ENCODE measurements at places on chromosomes 2 and 18.

GRCh38 chr18:12838178-12838634 is 45.8 kb downstream of the PTPN2 start:
- DNase-seq, result no peak

- DNase-seq, result peak; percentile 44
These were observed 35.4 kb upstream of the WIPF1 start for GRCh38 chr2:174632841-174633622.

DNA sequence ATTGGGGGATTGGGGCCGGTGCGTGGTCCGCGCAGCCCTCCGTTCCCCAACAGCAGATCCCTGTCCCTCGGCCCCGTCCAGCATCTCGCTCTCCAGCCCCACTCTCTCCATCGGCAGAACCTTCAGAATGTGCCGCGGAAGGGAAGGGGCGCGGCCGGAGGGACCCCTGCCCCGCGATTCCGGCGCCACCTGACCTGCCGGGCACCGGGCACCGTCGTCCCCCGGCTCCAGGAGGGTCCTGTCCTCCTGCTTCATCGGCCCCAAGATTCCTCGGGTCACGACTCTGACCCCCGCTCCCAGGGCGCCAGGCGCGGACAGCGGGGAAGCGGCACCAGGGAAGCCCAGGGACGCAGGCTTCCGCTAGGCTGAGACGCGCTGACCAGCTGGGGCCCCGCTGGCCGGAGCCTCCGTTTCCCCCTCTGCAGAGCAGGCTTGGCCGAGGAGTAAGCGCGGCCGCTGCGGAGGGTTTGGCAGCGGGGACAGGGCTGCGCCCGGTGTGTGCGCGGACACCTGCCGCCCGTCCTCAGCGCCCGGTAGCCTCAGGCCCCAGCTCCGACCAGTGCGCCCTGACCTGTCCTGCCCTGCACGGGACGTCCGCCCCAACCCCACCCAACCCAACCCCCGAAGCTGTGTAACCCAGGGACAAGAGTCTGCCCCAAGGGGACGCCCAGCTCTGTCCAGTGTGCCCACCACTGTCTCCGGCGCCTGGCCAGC is 16.8 kb upstream of the BOK start:
- no peak for DNase-seq

DNA sequence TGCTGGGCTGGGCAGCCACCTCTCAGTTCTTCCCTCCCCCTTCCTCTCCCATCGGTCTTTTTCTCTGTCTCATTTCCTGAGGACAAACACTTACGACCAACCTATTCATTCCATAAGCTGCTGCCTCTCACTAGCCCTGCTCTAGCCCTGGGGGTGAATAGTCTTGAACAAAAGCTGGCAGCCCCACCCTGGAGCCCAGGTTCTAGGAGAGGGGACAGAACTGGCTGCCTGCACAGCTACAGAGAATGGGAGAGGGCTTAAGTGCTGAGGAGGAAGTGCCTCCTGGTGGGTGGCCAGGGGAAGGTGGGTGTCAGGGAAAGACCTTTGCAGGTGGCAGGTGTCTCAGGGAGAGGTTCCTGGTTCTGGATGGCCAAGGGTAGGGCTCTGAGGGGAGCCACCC is 22.8 kb downstream of the ANO7 start:
- no peak for DNase-seq

DNA sequence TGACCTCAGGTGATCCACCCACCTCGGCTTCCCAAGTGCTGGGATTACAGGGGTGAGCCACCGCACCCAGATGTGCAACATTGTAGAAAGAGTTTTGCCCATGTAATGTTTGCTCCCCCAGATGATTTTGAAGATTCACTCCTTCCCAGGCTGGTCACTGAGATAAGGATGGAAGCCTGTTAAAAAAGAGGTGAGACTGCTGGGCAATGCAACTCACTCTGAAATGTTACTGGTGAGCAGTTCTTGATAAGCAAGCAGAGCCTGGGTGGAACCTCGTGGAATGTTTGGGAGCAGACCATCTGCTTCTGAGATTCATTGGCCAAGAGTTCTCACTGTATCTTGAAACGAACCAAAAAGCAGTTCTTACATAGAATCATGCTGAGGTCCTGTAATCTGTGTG is 19.7 kb downstream of the GRP start:
- DNase-seq, result no peak

DNA sequence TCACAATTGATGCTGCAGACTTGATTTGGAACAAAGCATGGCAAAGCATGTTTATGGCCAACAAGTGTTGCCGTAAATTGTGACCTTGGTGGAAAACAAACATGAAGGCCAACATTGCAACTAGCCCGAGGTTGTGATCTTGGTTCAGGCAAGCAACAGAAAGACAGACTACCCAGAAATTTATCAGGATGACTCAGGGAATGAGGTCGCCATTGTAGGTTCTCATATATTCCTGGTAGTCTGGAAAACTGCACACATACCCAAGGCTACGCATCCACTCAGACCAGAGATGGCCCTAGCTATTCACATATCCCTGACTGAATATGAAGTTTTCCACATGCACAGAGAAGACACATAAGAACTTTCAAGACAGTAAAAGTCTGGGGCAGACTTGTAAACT is 30.1 kb downstream of the CYP1B1 start:
- no peak for DNase-seq

GRCh38 chr2:152127628-152128027 is 28.8 kb upstream of the CACNB4 start:
- DNase-seq, result no peak

GRCh38 chr2:101832114-101832513 is 134.6 kb downstream of the MAP4K4 start:
- DNase-seq, result peak; percentile 14

DNA sequence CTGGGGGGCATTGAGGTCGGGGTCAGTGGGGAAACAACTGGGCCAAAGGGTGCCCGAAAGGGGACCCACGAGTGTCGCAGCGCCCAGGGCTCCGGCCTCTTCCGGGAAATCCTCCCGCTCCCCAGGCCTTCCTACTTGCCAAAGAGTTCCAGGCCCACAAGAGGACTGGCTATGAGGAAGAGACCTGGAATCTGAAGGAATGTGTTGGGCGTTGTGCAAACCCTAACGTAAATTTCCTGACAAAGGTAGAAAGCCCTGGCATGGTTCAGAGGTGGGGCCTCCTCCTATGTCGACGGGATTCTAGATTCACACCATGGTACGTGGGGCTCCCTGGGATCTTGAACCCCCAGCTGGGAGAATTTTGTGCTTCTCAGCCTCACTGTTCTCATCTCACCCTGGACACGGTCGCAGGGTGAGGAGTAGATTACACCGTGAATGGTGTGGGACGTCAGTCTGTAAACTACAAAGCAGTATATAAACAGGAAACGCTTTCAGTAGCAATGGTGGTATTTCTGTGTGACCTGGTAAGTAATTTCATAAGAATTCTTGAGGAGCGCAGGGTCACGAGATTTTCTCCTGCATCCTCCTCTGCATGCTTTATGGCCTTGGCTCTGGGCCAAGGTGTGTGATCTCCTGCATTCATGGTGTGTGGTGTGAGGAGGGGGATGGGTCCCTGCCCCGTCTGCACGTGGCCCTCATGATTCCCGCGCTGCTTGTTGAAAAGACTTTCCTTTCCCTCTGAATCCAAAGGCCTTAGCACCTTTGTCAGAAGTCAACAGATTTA is 868 bp downstream of the HSBP1L1 start:
- peak; percentile 65 for DNase-seq

DNA sequence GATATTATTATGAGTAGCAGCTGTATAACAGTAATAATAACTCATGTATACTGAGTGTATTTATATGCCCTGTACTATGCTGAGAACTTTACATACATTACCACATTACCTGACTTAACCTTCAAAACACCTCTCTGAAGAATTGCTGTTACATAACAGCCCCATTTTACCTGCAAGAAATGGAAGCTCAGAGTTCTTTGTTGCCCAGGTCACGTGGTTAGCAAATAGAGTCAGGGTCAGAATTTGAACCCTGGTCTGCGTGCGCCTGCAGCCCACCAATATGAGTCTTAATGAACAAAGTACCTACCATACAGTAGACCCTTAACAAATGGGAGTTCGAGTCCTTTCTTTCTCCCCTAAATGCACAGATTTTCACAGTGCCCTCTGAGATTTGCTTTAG is 101.9 kb downstream of the MCFD2 start:
- no peak for DNase-seq

- no peak for DNase-seq
These were observed 45.8 kb upstream of the OTOF start for GRCh38 chr2:26523750-26524149.

DNA sequence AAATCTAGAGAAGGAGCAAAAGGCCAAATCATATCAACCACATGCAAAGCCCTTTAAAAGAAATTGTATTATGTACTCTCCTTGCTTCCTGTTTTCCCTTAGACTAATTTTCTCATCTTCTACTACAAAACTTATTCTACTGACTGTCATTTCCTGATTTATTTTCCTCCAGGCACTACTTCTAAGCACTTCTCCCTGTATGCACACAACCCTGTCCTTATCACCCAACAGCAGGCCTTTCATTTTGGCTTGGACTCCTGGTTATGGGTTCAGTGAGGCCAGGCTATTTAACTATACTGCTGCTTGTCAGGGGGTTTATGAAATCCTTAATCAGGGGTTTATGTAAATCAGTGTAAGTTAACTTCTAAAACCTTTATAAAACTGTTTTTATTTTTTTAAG is 205.1 kb upstream of the FAM98A start:
- peak; percentile 14 for DNase-seq

GRCh38 chr2:11870584-11870983 is 124.2 kb downstream of the LPIN1 start:
- DNase-seq, result no peak

DNA sequence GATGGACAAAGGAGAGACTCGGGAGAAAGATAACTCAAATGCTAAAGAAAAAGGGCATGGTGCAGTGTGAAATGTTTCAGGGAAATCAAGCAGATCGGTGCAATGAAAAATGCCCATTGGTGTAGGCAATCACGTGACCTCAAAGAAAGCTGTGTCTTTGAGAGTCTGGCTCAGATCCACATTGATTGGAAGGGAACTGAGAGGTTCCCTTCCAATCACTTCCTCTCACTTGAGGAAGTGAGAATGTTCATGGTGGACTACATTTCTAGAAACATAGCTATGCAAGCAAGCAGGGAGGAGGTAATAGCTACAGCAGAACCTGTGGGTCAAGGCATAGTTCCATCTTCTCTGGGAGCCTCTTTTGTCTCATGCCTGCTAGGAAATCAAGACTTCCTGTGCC is 187.4 kb downstream of the LPIN1 start:
- DNase-seq, result no peak

GRCh38 chr2:1685957-1686783 is 58.1 kb downstream of the PXDN start:
- no peak for DNase-seq
